ENCODE measurements at places on chromosomes 7 and 10.

GRCh38 chr10:33134011-33134751 lies 176.2 kb upstream of the ITGB1 start:
- peak; percentile 97 for DNase-seq

- DNase-seq, result no peak
These were observed 119.7 kb downstream of the JMJD1C start for GRCh38 chr10:63346015-63346441.

- DNase-seq, result no peak
These were observed 6.7 kb downstream of the FRAT1 start for GRCh38 chr10:97325754-97326153.

DNA sequence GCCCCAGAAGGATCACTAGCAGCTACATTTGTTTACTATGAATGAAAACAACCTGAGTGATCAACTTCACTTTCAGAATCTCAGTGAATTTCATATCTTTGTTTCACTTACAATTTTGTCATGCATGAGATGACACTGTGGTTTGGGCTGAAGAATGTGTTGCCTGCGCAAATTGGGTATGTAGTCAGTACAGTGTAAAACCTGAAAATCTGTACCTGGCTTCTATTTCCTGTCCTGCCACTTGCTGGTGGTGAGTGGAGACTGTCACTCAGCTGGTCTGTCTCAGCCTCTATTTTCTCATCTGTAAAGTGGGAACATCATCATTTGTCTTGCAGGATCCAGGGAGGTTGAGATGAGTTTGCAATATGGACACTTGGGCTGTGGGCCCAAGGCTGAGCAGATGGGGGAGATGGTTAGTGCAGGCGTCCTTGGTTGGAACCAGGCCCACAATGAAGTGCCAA lies 118.0 kb downstream of the WDFY4 start:
- DNase-seq, result no peak

GRCh38 chr7:148108381-148108780 lies 482.2 kb upstream of the C7orf33 start:
- DNase-seq, result no peak

- no peak for DNase-seq
These were observed 47.9 kb downstream of the FHIP2A start for GRCh38 chr10:114869520-114869892.

DNA sequence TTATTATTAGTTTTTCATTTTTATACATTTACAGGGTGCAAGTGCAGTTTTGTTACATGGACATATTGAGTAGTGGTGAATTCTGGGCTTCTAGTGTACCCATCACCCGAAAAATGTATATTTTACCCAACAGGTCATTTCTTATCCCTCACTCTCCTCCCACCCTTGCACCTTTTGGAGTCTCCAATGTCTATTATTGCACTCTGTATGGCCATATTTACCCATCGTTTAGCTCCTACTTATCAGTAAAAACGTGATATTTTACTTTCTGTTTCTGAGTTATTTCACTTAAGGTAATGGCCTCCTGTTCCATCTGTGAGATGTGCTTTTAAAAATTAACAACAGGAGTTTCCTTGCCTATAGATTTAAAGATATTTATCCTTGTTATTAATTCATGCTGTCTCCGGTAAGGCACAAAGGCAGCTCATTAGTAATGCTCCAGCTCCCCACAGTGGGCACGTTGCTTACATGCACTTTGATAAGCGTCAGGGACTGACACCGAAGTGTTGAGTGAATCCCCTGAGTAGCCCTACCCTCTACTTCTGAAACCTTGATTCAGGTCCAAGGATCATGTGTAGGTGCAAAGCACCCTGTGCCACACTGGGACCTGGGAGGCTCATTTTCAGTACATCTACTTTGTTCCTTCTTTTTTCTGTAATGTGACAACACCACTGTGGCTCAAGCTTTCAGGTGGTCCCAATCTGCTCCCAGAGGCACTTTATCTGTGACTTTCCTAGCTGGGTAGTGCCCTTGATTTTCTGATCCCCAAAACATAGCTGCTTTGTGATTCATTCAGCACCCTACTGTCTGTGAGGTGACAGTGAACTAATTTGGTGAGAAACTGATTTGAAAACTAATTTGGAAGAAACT lies 27.3 kb downstream of the HYAL4 start:
- DNase-seq, result peak; percentile 20

GRCh38 chr7:87106974-87107612 lies 45.2 kb upstream of the DMTF1 start:
- DNase-seq, result no peak

GRCh38 chr10:3754727-3755439 lies 30.1 kb downstream of the KLF6 start:
- peak; percentile 74 for DNase-seq

- no peak for DNase-seq
These were observed 230.6 kb upstream of the ZMIZ1 start for GRCh38 chr10:78838141-78838657.

DNA sequence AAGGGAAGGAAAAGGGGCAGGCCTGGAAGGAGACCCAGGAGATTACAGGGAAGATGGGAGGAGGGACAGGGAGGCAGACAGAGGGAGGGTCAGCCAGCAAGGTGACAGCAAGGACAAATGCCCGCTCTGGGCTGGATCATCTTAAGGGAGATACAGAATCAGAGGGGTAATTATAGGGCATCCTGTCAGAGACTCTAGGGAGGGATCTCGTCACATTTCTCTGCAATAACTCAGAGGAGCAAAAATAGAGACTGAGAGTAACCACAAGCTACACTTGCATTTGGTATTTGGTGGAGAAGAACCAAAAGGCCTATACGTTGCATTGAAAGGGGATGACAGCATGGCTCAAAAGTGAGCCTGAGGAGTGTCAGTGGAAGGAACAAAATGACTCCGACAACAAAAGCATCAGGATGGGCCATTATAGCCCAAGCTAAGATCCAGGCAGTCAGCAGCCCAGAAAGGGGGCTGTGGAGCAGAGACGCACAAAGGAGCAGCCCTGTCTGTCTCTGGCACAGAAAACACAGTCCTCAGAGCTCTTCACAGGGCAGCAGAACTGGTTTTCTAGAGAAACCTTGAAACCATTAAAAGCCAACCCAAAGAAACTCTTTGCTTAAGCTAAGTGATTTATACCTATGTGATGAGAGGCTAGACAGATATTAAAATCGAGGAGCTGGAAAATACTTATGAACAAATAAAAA lies 430.2 kb upstream of the VSTM2A start:
- no peak for DNase-seq

DNA sequence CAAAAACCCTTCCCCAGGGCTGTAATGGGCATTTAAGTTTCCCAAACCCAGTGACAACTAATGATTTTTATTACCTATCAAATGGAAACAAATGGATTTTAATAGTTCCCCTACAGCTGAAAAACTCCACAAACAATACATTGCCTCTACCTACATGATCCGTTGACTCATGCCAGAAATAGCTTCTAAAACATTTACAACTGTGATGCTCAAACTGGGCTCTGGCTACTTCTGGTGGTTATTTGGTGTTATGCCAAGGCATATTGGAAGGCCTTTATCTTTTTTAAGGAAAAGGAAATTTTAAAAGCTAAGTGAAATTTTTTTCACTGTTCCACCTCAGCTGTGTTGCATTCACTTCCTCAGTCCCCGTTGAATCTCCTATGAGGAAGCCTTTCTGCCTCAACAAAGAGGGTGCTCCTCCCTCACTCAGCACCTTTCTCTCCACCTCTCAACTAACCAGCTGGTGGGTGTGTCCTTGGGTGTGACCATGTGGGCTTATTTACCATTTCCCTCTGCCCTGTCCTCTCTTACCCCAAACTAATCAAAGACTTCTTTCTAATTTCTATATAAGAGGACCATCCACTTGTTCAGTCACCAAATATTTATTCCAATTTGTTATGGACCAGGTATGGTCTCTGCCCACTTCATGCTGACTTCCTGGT lies 82.9 kb downstream of the PRTFDC1 start:
- no peak for DNase-seq

GRCh38 chr7:117780832-117781231 lies 92.4 kb downstream of the CTTNBP2 start:
- no peak for DNase-seq

DNA sequence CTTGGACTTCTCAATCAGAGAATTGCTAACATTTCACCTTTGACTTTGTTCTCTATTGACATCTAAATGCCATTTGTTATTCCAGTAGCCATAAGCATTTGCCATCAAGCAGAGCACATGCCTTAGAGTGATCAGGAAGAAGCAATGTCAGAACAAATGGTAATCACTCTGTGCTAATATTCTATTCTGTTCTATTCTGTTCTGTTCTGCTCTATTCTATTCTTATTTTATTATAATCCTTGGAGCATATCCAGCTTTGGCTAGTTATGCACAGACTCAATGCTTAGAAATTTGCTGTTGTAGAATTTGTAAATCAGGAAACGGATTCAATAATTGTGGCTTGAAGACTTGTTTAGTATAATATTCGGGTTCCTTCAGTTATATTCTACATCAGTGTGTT lies 175.4 kb downstream of the EXOC4 start:
- DNase-seq, result no peak

DNA sequence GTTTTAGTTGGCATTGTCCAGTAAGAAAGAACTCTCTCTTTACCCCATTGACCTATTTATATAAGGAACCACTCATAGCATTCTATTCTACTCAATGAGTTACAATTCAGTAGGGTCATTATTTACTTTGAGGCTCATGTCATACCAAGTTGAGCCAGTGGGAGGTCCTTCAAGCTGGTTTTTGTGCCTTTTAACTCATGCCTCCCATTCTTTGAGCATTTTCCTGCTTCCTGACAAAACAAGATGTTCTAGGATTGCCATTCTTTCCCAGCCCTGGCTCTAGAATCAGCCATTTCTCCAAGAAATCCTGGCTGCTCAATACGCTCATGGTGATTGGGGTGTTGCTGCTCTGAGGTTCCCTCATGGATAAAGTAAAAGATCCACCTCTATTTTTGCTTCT lies 250.1 kb downstream of the ABCA13 start:
- no peak for DNase-seq

GRCh38 chr7:43925984-43926797 lies at the start of gene UBE2D4:
TSS of gene UBE2D4 (plus strand) at chr7:43926436. CDS start at chr7:43926533, 97 bp downstream.
- DNase-seq, result peak; percentile 83

GRCh38 chr10:52257692-52258075 lies 56.4 kb upstream of the DKK1 start:
- DNase-seq, result no peak

GRCh38 chr7:88299126-88299525 lies 7.6 kb downstream of the STEAP4 start:
- DNase-seq, result no peak

Measured in CD4-positive, alpha-beta T cell treated with Interleukin-4 for 4 hours (primary cell).